CD8-positive, alpha-beta memory T cell (primary cell): ENCODE measurements at places on chromosomes 4 and X. TPM values are rescaled to one million over a fixed set of nuclear protein-coding genes. Genes with fewer than 3 reads are reported as not detected.

GRCh38 chrX:67949270-67949669 is 405.4 kb downstream of the AR start:
- no peaks in the 10 kb centered on the region for H3K4me1 ChIP-seq
- no peaks in the 10 kb centered on the region for H3K27me3 ChIP-seq
- no peak overlapping the region for H3K4me3 ChIP-seq
- H3K27ac ChIP-seq: no peak overlapping the region

GRCh38 chr4:138188406-138189084 is 53.6 kb downstream of the SLC7A11 start:
- no peak overlapping the region for H3K27ac ChIP-seq
- DNase-seq: no peak
- H3K27me3 ChIP-seq: no peaks in the 10 kb centered on the region
- no peaks in the 10 kb centered on the region for H3K4me1 ChIP-seq
- H3K4me3 ChIP-seq: no peak overlapping the region

Gene BST1
- 0.44 TPM for total RNA-seq

Gene CYP2U1
- total RNA-seq: 2.7 TPM

Gene PPP2R2C
- not detected for total RNA-seq

Gene ADGRL3
- not detected for total RNA-seq
